ENCODE measurements at places on chromosomes 5 and 9.

GRCh38 chr5:143472576-143472975, 69.1 kb upstream of the NR3C1 start:
- DNase-seq, result no peak

DNA sequence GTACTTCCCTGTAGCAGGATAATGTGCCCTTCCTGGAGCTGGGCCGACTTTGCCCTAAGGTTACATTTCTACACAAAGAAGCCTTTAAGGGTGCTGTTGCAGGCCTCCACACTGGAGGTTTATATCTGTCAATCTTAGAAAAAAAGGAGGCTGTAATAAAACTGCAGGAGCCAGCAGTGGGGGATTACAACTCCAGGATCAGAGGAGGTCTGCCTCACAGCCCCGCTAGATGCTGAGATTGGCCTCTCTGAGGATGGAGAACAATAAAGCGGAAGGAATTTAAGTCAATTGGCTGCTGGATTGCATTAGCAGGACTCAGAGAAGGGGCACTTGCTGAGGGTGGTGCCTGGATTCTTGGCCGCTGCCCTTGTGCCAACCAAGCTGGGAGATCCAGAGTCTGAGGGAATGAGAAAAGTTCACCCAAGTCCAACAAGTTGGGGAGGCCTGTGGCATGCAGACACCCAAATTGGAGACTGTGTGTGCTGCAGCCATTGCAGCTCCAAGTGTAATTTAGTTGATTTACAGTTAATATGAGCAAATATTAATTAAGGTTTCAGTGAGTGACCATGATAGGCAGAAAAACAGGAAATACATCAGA, 99.0 kb upstream of the SSBP2 start:
- no peak for DNase-seq

DNA sequence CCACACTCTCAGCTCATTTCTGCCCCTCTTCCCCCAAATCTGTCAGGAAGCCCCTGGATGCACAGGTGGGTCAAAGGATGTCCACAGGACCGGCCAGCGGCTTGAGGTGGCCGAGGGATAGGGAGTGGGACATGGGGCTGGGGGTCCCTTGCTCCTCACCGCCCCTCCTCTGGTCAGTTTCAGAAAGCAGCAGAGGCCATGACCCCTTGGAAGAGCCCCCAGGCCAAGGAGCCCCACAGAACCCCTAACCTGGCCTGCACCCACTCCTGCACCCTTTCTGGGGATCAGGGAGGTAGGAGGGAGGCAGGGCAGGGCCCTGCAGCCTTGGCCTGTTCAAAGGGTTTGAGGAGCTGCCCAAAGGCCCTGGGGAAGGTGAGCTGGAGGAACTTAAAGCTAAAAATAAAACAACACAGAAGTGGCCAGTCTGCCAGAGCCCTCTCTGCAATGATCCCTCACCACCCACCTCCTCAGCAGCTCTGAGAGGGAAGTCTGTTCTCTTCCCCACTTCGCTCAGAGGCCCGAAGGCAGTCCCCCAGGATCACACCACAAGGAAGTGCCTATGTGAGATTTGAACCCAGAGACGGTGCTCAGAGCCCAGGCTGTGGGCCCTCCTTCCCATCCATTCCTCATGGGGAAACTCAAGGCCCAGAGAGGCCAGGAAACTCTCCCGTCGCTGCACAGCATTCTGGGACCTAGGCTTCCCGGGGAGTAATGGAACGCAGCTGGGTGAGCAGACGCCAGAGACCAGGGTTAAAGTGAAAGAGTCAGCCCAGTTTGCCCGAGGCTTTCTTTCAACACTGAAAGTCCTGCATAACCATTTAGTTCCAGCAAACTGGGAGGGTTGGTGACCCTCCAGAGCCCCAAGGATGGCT, 910 bp downstream of the ENG start:
- no peak for DNase-seq

- no peak for DNase-seq
Measured at GRCh38 chr9:73133022-73133651, 18.5 kb upstream of the ANXA1 start.

DNA sequence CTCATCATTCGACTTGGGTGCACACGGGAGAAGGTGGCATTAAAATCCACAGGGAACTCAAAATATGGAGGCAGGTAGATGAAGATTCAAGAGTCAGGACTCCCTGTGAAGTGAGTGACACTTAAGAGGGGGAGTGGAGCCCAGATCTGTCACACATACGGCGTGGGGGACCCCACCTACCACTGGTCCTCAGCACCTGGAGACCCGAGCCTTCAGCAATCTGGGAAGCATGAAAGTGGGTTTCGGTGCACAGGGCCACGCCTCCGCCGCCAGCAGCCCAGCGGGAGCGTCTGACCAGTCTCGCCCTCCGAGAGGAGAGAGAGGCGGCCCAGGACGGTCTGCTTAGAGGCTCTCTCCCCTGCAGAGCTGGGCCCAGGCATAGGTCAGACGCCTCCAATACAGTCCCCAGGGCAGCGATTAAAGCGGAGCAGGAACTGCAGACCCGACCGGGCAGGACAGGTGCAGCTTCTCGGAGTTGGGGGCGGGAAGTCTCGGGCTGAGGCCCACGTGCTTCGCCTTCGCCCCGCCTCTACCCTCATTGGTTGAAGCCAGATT, 639 bp upstream of the SLC2A8 start:
- no peak for DNase-seq

- DNase-seq, result no peak
Measured at GRCh38 chr9:133792721-133793470, 54.7 kb upstream of the SARDH start.

DNA sequence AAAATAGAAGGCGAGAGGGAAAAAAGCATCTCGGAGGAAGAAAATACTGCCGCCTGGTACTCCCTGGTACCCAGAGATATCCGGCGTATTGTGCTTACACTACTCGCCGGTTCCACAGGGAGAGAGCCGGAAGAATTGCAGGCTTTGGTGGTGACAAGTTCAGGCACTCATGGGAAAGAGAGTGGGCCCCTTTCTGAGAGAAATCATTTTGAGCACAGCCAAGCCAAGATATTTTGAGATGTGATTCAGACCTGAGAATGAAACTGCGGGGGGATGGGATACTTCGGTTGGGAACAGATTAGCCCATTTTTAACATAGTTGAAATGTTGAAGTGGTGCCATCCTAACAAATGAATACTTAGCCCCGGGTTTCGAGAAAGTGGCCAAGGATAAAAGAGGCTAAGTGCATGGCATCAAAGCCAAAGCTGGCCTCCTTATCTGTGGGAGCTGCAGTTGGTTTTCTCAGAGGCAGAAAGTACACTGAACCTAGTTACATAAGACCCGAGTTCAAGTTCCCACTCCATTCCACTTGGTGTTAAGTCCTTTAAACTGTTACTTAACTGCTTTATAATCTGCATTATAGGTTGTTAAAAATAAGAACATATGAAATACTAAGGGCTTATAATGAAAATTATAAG, 62.7 kb downstream of the SLC1A3 start:
- no peak for DNase-seq

DNA sequence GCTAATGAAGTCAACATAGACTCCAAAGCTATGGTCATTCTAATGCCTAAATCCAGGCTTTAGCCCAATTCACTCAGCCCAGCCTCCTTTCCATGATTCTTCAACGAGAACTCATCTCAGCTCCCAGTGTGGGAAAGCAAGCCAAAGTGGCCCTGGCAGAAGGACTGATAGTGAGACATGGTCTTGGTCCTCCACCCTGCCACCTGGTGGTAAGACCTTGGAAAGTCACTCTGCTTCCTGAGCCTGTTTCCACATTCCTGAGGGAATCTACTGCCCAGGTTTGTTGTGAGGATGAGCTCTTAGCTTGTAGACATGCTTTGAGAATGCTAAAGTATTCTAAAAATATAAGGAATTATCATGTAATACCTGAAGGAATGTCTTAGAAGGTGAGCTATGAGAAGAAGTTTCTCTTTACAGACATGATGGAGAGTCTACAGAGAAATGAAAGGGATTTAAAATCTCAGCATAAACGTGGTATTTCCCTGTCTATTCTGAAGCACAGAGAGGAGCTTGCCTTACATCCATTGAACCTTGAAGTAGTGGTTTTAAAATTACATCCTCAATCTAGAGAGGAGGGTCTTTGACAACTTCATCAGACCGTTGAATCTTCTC, 173.5 kb downstream of the TRIM32 start:
- peak; percentile 71 for DNase-seq

GRCh38 chr9:110351009-110351467, 13.4 kb upstream of the TXNDC8 start:
- DNase-seq, result no peak

- DNase-seq, result no peak
Measured at GRCh38 chr5:83510260-83510659, 38.7 kb downstream of the VCAN start.

- DNase-seq, result peak; percentile 80
Measured at GRCh38 chr5:80181618-80182211, 74.1 kb downstream of the SERINC5 start.

DNA sequence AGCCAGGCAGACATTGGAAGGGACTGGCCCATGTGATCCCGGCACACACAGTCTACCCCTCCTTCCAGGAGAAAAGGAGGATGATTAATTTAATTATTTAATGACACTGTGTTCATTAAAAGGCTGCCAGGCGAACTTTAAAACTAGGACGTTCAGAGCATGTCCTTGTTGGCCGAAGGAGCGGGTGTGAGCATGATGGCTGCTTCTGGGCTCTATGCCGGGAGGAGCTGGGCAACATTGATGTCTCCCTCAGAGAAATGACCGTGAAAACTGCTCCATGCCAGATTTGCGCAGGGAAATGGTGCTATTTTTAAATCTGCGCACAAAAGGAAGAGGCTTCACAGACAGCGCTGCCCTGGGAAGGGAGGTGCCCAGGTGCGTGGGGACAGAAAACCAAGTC, 284.9 kb upstream of the IRX4 start:
- DNase-seq, result no peak

DNA sequence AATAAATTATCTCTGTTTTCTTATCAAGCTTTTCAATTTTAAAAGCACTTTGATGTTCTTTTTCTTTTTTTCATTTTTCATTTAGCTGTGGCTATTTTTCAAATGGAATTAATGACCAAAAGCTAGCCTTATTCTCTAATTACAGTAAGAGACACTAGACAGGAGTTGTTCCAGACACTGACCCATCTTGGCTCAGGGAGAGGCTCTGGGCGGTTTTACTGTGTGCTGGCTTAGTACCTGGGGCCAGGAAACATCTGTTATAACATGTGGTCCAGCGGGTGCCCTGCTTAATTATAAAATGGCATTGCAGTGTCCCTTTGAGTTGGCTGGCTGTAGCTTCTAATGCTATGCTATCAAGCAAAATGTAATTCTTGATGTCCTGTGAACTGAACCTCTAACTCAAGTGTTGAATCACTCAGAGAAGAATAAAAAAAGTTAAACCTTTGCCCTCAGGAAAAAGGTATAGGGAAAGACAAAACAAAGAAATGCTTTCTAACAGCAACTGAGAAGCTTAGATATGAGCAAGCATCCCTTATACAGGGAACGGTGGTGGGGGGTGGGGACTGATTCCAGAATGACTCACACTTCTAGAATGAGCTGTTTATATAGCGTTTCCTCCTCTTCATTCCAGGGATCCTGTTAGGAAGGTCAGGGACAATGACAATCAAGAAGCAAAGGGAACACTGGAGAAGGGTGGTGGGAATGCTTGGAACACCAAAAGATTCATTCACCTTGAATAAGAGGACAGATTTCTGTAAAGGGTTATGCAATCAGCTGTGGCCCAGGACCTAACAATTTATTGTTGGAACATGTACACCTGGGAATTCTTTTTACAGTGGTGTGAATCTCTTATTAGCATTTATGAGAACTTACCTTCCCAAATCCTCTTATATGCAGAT, 58.7 kb upstream of the NFIB start:
- DNase-seq, result no peak

- no peak for DNase-seq
Measured at GRCh38 chr9:2853517-2853916, 9.6 kb upstream of the PUM3 start.

GRCh38 chr5:138565100-138565821, 9.9 kb downstream of the HSPA9 start:
- DNase-seq, result no peak

DNA sequence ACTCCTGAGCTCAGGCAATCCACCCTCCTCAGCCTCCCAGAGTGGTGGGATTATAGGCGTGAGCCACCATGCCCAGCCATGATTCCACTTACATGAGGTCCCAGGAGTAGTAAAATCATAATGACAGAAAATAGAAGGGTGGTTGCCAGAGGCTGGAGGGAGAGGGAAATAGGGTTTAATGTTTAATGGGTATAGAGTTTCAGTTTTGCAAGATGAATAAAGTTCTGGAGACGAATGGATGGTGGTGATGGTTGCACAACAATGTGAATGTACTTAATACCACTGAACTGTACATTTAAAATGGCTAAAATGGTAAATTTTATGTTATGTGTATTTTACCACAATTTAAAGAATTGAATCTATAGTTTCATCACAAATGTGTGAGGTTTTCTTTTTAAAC, 146.5 kb upstream of the ABCA1 start:
- no peak for DNase-seq

DNA sequence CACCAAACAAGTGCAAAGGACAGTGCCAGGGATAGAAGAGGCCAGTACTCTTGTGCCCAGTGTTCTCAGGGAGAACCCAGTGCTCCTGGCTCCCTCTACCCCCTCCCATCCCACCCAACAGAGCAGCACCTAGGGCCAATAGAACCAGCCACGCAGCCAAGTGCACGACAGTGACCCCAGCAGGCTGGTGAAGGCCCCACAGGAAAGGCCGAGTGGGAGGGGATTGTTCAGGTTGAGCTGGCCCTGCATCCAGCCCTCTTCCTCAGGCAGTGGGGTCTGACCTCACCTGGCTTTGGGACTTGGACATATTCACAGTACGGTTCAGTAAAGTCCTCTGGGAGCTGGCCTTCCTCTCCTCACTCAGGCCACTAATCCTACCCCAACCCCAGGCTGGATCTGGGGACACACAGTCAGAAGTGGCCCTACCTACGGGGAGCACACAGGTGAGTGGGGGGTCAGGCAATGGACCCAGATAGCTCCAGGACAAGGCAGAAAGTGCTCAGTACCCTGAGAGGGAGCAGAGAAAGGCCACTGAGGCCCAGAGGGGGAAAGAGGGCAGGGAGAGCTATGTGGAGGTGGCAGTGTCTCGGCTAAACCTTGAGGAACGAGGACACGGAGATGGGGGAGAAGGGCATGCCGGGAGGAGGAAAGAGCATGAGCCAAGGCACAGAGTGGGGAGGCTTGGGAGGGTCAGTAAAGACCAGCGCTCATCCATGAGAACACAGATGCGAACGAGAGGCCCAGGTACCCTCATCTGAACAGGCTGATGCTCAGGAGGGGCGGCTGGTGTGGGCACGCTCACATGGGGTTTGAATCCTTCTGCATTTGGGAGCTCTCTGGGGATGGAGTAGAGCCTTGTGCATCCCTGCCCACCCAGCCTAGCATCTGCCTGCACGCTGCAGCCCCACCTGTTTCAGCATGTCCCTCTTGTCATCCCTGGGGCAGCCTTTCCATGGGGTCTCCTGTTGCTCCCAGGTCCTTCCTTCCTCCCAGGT, 25.6 kb downstream of the POLR1E start:
- no peak for DNase-seq

DNA sequence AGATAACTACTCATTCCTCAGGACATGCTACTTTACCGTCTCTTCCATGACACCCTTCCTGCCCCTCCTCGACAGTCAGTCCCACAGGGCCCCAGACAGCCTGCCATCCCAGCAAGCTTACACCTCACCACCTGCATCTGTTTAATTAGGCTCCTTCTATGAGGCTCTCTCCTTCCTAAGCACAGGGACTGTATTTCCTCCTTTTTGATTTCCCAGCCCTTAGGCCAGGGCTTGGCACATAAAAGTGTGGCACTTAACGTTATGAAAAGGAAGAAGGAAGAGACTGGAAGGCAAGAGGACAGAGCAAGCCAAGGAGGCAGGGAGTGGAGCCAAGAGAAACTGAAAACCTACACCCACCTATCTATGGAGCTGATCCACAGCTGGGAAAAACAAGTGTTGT, 146.8 kb downstream of the SIL1 start:
- peak; percentile 97 for DNase-seq
